Iris pigment epithelial cell (primary cell): ENCODE measurements at places on chromosomes 13 and 19.

- no peak for DNase-seq
These were observed 110.5 kb downstream of the COG6 start for GRCh38 chr13:39765801-39766463.

DNA sequence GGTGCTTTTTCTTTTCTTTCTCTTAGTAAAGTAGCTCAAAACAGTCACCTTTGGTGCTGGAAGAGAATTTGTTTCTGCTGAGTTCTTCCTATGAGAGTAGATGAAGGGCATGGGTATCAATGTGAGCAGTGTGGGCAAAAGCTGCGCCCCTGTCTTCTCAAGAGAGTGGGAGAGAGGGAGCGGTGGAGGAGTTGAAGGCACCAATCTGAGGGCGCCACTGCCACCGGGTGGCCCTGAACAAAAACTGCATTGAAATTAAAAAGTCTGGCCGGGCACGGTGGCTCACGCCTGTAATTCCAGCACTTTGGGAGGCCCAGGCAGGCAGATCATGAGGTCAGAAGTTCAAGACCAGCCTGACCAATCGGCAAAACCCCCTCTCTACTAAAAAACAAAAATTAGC lies 28.7 kb upstream of the EPHX3 start:
- no peak for DNase-seq

DNA sequence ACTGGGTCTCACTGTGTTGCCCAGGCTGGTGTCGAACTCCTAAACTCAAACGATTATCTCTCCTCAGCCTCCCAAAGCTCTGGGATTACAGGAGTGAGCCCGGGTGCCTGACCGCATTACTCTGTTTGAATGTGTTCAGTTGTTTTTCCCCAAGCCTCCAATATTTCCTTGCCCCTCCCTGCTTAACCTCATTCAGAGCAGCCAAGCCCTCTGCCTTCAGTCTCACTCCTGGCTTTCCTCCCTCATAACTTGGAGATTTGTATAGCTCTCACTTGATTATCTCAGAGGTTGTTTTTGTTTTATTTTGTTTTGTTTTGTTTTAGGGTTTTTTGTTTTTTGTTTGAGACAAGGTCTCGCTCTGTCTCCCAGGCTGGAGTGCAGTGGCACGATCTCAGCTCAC lies 11.4 kb downstream of the EPHX3 start:
- DNase-seq, result no peak

- peak; percentile 51 for DNase-seq
These were observed 5.3 kb upstream of the CSNK1G2 start for GRCh38 chr19:1935484-1936208.

DNA sequence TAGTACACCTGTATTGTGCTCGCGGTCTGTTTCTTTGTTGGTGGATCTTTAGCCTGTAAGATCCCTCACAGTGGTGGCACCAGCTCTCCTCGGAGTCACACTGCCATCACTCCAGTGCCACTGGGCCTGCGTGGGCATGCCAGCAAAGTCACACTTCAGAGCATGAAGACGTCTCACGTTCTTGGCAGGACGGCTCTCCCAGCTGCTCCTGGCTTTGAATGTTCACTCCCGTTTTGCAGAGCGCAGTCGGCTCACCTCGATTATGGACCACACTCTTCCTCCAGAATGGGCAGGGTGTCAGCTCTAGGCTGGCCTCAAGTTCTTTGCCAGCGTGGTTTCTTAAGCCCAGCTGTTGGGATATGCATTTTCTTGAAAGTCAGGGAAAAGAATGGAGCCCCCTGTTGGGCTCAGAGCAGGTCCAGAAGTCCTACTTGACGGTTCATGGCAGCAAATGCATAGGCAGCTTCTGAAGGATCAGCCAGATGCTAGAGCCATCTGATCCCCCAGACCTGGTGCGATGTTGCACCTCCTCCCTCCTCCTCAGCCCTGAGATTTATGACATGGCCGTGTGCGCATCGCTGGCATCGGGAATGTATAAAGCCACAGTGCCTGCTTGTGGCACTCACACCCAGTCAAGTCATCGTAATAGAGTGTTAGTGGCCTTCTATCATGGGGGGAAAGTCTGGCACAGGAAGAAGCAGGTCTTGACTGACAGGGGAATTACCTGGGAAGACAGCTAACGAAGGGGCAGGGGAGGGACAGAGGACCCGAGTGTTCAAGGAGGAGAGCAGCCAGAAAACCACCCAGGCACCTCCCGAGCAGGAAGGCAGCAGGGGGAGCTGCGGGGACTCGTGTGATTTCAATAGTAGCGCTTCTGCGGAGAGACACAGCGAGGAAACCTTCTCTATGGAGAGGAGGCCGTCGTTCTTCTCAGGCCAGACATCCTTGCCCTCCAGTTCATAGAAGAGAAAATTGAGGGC lies 40.2 kb upstream of the NPAS1 start:
- DNase-seq, result no peak

DNA sequence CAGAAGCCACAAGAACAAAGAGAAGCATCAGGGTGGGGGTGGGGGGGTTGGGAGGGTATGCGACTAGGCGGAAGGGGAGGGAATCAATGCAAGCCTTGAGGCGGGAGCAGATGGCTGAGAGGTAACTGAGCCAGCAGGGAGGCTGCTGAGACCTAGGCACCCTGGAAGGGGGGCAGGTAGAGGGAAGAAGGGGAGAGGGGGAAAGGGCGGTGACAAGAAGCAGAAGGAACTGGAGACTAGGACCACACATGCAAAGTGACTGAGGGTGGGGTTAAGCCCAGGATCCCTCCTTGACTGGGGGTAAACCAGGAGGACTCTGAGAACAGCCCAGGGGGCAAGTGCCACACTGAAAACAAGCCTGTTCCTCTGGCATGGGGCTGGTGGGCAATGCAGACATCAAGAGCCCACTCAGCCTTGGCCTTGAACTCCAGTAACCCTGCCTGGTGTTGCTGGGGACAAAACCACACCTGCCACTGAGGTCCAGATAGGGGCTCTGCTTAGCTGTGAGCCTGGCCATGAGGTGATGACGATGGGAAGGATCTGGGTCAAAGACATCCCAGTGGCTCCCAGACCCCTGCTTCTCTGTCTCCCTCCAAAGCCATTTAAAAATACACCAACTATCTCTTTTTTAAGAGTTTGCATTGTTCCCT lies 20.3 kb downstream of the OPA3 start:
- DNase-seq, result no peak

DNA sequence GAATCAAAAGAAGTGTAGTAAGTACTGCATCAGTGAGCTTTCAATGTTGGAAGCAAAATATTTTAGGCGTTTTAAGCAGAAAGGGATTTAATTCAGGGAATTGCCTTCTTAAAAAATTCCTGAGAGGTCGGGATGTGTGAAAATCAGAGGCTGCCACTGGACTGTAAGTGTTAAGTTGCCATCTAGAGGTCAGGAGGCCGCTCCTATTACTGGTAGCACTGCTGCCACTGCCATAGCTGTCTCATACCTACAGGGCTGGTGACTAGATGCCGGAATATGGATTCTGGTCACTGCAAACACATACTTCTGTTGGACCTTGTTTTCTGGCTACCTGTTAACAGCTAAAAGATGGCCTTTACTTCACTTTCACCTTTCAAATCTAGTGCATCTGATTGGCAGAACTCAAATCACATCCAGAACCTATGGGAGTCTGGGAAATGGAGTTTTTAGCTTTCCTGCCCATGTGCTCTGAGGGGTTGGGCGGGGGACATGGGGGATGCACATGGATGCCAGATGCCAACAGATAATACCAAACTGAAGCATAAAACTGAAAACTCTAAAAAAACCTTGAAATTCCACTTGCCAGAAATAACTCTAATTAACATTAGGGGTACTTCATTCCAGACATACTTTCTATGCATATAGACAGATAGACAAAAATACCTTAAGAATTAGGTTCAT lies 29.8 kb downstream of the DGKH start:
- no peak for DNase-seq

- DNase-seq, result no peak
These were observed 3.0 kb upstream of the GRAMD1A start for GRCh38 chr19:34997071-34997617.

- no peak for DNase-seq
These were observed 184.8 kb downstream of the KDM4B start for GRCh38 chr19:5153601-5154128.

DNA sequence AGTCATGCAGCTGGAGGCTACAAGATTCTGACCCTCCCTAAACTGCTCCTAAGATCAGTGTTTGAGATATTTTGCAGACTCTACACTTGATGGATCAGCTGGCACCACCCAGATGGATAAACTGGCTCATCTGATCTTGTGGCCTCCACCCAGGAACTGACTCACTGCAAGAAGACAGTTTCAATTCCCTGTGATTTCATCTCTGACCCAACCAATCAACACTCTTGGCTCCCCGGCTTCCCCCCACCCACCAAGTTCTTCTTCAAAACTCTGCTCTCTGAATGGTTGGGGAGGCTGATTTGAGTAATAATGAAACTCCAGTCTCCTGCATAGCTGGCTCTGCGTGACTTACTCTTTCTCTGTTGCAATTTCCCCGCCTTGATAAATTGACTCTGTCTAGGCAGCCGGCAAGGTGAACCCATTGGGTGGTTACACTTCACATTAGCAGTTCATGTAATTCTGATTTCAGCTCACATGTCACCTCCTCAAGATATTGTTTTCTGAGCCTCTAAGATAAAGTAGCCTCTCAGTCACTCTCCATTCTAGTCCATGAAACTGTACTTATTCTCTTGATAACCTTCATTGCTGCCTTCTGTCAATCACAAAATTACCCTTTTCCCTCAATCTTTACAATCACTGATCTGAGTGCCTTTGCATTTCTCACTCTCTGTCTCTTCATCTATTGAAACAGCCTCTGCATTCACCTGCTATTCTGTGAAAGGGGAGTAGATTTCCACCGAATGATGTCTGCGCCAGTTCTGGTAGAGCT lies 9.9 kb upstream of the FPR3 start:
- DNase-seq, result peak; percentile 79

DNA sequence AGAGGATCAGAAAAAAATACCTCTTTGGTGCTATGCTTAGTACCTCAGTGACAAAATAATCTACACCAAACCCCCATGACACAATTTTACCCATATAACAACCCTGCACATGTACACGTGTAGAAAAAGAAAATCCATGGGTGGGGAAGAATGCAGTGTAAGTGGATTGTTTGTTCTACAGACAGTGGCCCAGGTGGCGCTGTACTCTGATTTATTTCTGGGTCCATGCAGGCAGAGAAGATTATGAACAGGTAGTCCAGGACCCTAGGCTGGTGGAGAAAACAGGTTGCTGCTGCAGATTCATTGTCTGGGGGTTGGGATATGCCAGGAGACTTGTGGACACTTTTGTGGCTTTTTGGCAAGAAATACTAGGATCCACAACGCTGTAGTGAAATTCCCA lies 9.1 kb downstream of the ZNF100 start:
- DNase-seq, result no peak

DNA sequence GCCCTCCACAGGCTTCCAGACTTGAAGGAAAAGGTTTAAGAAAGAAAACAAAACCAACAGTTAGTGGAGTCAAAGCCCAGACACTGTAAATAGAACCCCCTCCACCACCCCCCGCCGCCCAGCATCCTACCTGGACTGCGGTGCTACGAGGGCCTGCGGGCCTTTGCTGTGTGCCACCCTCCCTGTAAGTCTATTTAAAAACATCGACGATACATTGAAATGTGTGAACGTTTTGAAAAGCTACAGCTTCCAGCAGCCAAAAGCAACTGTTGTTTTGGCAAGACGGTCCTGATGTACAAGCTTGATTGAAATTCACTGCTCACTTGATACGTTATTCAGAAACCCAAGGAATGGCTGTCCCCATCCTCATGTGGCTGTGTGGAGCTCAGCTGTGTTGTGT lies 6.3 kb upstream of the GARIN5A start:
- DNase-seq, result no peak

GRCh38 chr13:74929436-74929835 lies 552.5 kb downstream of the TBC1D4 start:
- DNase-seq, result no peak

- DNase-seq, result no peak
These were observed 6.0 kb downstream of the GJB2 start for GRCh38 chr13:20186771-20187170.

GRCh38 chr13:112796190-112796915 lies 106.5 kb downstream of the ATP11A start:
- DNase-seq, result no peak

GRCh38 chr13:30051531-30052060 lies 201.2 kb upstream of the UBL3 start:
- no peak for DNase-seq

GRCh38 chr13:28474491-28475134 lies 20.3 kb downstream of the FLT1 start:
- peak; percentile 65 for DNase-seq

- DNase-seq, result peak; percentile 99
These were observed 3.4 kb upstream of the EMP3 start for GRCh38 chr19:48321622-48322591.

- peak; percentile 74 for DNase-seq
These were observed 52.8 kb downstream of the SLC6A16 start for GRCh38 chr19:49272204-49272603.

DNA sequence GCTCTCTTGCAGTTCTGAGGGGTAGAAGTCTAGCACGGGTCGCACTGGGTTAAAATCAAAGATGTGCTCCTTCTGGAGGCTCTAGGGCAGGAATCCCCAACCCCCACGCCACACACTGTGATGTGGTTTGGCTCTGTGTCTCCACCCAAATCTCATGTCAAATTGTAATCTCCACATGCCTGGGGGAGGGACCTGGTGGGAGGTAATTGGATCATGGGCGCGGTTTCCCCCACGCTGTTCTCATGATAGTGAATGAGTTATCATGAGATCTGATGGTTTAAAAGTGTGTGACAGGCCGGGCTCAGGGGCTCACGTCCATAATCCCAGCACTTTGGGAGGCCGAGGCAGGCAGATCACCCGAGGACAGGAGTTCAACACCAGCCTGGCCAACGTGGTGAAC lies 26.6 kb upstream of the CALM3 start:
- peak; percentile 38 for DNase-seq

DNA sequence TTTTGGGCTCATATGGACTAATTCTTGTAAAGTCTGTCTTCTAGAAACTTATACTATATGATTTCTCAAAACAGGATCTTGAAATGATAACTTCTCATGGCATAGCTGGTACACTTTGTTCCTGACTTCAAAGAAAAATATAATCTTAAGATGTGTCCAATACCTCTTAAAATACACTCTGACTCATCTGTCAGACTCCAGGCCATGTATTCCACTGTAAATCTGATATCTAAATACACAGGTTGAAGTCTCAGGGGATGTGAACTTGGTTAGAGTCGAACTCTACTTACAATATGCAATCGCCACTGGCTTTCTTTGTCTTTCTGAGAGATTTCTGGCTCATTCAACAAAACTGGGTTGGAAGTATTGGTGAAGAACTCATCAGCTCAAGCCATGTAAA lies 99.8 kb downstream of the LACC1 start:
- DNase-seq, result peak; percentile 9

DNA sequence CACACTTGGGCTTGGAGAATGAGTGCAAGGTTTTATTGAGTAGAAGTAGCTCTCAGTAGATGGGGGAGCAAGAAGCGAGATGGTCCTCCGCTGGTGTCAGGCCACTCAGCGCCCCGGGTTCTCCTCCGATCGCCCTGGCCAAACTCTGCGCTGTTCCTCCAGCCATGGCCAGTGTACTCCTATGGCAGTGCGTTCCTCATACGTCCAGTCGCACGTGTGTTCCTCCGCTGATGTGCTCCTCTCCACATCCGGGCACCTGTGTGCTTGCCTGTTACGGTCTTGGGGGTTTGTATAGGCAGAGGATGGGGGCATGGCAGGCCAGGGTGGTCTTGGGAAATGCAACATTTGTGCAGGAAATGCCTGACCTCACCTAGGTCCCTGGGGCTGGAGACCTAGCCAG lies 1899.4 kb downstream of the PCDH9 start:
- no peak for DNase-seq

- DNase-seq, result no peak
These were observed 100.6 kb upstream of the FAM216B start for GRCh38 chr13:42680748-42681147.
